ENCODE measurements at places on chromosomes 12 and 14. TPM values are rescaled to one million over a fixed set of nuclear protein-coding genes. Genes with fewer than 3 reads are reported as not detected.

The TEX52 gene
- polyA plus RNA-seq = not detected

The RHEBL1 gene
- polyA plus RNA-seq = 3.2 TPM

The ZFHX2 gene
- polyA plus RNA-seq = 0.26 TPM

The SLCO1B1 gene
- polyA plus RNA-seq = not detected

The ACRBP gene
- polyA plus RNA-seq = 5.8 TPM

The HCFC2 gene
- polyA plus RNA-seq = 7.4 TPM

The SMCO3 gene
- polyA plus RNA-seq = not detected

The ANG gene
- 9.9 TPM for polyA plus RNA-seq

The ACOT6 gene
- polyA plus RNA-seq = not detected
